ENCODE measurements at places on chromosomes 3 and 15.

DNA sequence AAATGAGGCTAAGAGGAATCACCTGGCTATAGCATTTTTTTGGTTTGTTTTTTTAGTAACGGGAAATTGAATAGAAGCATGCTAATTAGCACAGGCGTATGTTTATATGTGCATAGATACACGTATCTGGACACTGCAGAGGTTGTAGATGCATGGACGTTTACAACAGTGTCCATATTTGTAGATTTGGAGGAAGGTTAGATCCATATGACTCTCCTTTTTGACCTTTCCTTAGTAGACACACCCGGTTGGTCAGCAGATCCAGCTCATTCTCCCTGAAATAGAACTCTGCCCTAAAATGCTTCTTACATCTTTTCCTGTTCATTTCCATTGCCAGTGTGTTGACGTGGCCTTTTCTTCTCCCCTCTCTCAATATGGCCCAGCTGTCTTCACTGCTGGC, 60.1 kb downstream of the SLCO3A1 start:
- DNase-seq = no peak

- no peak for DNase-seq
Observed at GRCh38 chr3:159733194-159733860, 255.3 kb upstream of the IL12A start.

DNA sequence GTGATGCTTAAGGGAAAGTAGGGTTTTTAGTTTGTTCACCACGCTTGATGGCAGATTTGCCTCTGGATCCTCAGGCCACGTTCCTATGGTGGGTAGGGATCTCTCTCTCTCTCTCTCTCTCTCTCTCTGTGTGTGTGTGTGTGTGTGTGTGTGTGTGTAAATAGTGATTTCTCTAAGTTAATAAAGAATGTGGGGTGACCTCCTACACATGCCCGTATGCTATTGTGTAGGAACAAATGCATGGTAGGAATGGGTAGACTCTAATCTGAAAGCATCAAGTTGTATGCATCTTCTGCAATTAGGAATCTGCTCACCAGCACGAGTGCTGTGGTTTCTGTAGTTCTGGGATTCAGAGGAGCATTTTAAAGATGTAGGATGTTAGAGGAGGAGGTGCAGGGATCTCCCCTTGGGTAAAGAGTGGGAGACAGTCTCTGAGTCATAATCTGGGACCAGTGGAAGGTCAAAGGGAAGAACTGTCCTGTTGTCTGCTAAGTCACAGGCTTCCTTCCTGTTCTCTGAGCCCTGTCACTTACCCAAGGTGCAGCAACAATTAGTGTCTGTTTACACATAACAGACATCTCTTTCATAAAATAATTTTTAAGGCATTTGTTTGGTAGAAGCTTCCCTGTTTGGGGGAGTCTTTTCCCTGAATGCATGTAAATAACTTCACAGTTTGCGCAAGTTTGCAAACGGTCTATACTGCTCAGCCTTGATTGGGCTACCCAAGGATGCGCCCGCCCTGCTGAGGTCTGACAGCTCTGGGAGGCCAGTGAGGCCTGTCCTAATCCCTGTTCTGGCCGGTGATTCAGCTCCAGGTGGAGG, 139.8 kb downstream of the IGF1R start:
- DNase-seq = no peak

DNA sequence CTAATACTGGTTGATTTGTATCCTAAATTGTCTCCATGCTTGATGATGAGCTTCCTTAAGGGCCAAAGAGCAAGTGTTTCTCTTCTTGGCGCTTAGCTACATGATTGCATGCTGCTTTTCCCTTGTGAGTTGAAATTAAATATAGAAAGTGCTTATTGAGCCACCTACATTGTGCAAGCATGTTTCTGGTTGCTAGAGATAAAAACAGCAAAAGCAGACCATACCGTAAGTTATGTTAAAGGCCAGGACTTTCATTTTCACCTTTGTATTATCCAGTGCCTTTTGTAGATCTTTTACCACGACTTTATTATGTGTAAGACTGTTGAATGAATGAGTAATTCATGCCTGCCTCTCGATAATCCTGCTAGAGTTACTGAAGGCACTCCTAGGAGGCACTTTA, 41.9 kb upstream of the CCNB2 start:
- DNase-seq = no peak

DNA sequence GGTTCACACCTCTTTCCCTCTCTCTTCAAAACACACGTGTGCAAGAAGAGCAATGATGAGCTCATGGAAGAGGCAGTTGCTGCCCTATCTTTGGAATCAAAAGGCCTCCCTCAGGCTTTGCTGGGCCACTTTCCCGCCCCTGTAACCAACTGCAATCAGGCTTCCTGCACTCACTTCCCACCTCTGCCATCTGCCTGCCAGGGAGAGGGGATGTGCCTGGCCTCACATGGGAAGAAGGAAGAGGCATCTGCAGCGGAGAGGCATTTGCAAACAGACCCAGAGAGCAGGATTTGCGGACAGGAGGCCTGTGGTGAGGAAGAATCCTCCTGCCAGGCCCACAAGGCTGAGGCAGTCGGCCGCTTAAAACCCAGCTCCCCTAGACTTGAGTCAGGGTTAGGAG, 175.6 kb upstream of the ATP10A start:
- DNase-seq = no peak

DNA sequence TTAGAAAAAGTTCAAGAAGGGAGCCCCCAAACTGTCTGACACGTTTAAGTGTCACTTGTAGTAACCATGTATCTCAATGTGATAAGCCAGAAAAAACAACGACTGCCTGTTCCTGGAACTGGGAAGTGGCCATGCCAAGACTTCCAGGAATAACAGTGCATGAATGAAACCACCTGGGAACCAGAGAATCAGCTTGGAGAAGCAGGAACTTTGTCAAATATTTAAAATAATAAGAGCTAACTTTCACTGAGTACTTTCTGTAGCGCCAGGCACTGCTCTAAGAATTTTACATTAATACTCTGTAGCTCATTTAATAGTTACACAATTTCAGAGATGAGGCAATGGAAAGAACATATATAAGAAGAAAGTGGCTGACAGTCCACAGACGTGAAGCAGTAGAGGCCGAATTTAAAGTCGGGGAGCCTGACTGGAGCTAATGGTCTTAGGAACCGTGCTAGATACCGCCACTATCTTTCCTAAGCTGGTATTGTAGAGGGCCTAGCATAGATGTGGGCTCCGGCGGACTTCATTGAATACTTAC, 876 bp downstream of the PLSCR1 start:
- no peak for DNase-seq

GRCh38 chr3:79018671-79019136, 749.1 kb downstream of the ROBO1 start:
- no peak for DNase-seq

- no peak for DNase-seq
Observed at GRCh38 chr3:4805662-4806061, 173.6 kb upstream of the BHLHE40 start.
